Muscle of back (tissue), 13 donors: ENCODE measurements at places on chromosomes 2 and 18.

- DNase-seq: no peak
Observed at GRCh38 chr2:99376254-99376864, 39.2 kb downstream of the EIF5B start.

DNA sequence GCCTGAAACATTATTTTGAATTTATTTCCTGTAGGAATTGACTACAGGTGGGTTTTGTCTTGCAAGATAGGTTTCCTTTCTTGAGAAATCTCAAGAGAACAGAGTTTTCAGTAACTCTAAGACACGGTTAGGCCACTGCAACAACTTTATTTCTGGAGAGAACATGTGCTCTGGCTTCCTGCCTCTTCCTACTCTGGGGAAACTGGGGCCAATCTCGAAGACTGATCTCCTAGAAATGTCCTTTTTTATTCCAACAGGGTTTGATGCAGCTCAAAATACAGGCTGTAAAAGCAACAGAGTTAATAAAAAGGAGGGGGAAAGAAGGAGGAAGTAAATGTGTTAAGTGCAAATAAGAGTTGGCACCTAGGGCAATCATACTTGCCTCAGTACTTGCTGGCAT lies 4.0 kb upstream of the SLC20A1 start:
- peak; percentile 63 for DNase-seq

GRCh38 chr2:55268288-55268906 lies 634 bp downstream of the MTIF2 start:
- no peak for DNase-seq

GRCh38 chr2:202185156-202185555 lies 53.2 kb downstream of the SUMO1 start:
- DNase-seq: no peak
